ENCODE measurements at places on chromosomes 7 and 10.

DNA sequence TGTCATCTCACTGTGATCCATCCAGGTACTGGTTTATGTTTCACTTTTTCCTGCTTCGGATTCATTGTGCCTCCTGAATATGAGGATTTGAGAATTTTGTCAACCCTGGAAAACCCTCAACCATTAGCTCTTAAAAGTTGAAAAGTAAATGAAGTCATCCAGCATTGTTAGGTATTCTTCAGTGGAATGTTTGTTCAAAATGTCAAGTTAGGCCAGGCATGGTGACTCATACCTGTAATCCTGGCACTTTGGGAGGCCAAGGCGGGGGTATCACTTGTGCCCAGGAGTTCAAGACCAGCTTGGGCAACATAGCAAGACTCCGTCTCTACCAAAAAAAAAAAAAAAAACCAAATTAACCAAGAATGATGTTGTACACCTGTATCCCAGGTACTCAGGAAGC is 222.1 kb downstream of the NSUN6 start:
- DNase-seq = no peak

DNA sequence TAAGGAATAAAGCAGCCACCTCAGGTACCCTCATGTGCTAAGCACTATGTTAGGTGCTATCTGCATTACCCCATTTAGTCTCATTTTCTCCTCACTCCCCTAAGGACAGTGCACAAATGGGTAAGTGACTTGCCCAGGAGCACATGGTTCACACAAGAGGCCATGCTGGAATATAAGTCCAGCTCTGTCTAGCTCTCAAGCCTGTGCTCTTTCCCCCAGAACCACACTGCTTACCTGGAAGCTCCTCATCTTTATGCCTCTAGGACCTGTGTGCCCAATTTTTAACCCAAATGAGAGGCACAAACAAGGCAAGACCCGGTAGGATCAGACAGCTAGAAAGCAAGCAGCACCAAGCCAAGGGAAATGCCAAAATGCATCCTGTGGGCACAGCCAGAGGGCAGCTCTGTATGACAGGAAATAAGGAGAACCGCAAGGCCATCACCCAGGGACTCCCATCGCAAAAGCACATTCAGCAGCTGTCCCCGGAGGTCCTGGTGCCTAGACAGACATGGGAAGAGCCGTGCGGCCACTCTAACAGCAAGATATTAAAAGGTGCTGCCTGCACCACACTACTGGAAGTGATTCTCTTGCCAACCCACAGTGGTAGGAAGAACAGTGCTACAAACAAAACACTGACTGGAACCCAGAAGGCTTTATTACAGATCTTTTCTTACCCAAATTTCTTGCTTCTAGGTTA is 88.1 kb downstream of the GSAP start:
- no peak for DNase-seq

DNA sequence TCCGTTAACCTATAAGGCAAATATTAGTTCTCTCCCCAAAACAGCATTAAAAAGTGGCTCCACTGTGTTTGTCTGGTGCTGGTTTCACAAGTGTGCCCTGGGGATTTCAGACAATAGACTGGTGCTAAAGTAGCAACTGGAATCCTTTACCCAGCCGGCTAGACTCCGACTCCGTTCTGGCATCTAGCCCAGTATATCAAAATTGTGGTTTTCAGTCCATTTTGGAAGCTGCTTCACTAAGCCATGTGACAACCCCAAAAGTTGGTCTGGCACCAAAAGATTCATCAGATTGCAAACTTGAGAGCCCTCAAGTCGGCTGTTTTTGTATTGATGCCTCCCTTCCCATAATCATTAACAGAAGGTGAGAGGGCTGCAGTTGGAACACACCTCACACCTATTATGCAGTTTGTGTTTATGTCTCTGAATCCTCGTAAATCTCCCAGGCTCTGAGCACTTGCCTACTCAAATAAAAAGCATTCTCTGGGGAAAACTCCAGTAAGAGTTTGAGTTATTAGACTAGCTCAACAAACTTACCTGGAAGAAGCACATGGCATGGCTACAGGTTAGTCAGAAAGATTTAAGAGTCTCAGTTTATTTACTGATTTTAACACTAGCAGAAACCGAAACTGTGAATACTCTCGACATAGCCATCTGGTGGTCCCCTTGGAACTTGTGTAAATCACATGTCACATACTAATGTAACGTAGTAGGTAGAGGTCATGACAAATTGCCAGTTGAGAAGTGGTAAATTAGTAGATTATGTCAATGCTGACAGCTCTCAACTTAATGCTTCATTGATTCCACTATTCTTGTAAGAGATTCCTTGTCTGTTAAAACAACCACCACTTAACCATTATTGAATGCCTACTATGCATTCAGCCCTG is 14.8 kb upstream of the WNT16 start:
- DNase-seq = no peak

DNA sequence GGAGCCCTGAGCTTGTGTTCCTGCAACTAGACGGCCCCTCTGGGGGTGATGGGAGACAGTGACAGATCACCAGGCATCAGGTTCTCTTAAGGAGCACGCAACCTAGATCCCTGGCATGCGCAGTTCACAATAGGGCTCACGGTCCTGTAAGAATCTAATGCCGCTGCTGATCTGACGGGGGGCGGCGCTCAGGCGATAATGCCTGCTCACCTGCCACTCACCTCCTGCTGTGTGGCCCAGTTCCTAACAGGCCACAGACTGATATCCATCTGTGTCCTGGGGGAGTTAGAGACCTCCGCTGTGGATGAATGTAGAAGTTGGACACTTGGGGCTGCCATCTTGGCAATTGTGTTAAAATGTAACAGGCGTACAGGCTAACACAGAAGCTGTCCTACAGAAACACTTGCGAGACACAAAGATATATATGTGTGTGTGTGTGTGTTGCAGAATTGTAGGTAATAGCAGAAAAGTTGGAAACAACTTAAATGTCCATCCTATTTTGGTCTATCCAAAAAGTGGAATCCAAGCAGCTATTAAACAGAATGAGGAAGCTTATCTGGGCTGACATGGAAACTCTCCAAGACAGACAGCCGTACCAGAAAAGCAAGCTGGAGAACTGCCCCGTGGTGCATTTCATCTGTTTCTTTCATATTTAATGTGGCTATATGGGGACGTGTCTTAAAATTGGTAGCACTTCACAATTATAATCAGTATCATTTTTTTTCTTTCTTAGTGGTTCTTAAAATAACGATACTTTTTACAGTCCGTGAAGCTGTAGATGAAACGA is 82.8 kb downstream of the MKI67 start:
- no peak for DNase-seq

- no peak for DNase-seq
Measured at GRCh38 chr10:30786906-30787305, 157.4 kb upstream of the LYZL2 start.

DNA sequence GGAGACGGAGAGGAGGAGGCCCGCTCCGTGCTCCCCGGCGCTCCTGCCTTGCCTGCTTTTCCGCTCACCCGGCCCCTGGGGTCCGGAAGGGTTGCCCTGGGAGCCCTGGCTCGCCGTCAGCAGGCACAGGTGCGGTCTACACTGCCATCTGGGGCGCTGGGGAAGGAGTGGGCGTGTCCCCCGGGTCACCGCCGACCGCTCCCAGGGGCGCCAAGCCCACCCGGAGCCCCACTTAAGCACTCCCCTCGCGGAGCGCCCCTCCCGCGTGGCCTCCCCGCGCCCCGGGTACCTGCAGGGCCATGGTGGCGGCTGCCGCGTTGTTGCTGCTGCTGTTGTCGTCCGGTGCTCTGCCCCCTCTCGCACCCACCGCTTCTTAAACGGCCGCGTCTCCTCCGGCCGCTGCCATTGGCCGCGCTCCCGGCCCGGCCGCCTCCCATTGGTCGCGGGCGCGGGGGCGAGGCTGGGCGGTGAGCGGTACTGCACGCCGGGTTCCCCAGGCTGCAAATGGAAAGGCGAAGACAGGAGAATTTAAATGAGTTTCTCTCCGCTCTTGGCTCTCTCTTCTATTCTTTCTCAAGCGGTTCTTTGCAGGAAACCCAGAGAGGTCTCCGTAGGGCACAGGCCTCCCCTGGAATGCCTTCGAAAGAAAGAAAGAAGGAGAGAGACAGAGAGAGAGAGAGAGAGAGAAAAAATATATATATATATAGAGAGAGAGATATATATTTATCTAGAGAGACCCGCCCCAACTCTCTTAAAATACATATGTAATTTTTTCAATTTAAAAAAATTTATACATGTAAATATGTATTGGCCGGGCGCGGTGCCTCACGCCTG is at the start of gene ACBD7:
Gene ACBD7 (minus strand): TSS at position 349 of the 834 bp plus-strand sequence. CDS start 48 bp downstream, at position 301.
- peak; percentile 79 for DNase-seq

- no peak for DNase-seq
Measured at GRCh38 chr10:34713875-34714274, 101.2 kb downstream of the PARD3 start.

DNA sequence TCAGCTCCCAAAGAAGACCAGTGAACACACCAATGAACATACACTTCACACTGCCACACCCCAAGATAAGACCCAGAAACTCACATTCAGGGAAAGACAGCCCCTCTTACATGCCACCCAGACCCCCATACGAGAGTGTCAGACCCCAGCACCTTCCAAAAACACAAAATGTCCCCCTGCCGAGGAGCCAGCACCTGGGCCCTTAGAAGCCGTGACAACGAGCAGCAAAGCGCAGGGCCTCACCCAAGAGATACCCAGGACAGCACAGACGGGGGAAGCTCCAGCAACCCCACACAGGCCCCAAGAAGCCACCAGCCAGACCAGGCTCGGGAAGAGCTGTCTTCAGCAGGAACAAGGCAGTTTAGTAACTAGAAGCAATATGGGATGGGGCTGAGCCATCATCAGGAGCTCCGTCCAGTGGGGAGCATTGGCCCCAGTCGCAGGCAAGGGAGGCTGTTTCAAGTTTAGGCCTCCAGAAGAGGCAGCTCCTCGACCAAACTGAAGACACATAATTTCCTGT is 243.6 kb downstream of the PTPRN2 start:
- DNase-seq = no peak

DNA sequence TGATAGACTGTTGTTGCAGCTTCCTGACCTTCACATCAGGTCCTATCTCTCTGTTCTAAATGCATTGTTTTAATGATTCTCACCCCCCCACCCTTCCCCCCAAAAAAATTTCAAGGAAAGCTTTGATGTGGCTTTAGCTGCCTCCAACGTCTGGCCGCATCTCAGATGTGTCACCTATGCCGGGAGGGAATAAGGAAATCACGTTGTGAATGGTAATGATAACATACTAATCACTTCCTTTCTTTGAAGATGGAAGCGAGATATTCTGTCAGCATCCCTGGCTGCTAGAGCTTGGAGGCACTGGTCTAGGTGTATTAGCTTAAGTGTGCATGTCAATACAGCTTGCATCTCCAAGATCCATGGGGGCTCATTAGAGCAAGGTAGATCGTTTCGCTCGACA is 89.6 kb downstream of the VTI1A start:
- no peak for DNase-seq

DNA sequence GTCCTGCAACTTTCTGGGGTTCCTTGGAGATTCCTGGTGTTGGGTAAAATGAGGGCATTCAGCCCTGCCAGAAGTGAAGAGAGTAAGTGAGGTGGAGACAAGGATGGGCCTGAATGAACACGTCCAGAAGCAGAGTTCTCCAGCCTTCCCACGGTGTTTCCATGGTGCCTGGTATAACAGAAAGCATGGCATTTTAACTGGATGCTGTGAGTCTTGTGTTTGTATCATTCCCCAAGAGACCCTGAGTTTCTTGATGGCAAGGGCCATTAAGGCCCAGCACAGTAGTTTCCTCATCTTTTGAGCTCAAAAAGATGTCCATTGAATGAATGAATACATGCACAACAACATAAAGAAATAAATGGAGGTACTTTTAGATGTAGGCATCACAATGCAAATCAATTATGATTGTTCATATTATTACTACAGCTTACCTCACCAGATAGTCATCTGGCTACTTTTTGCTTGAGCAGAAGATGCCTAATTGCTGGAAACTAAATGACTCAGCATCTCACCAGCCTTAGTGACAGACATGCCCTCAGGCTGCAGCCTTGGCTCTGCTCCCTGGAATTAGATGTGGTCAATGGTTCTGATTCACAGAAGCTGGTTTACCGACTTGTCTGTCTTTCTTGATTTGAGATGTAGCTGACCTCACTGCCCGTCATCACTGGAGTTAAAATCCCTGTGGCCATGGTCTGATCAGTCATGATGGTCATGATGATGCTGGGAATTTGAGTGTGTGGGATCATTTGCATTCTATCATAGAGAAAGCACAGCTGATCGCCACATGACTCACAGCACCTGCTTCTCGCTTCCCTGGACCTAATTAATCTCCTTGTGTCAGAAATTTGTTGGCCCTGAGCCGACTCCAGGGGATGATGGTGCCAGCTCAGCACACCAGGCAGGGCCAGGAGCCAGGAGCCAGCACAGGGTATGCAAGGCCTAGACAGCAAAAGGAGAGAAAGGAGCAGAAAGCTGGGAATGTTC is 83.9 kb downstream of the CXCL12 start:
- no peak for DNase-seq

GRCh38 chr7:82375713-82376112 is 67.9 kb downstream of the CACNA2D1 start:
- DNase-seq = no peak

DNA sequence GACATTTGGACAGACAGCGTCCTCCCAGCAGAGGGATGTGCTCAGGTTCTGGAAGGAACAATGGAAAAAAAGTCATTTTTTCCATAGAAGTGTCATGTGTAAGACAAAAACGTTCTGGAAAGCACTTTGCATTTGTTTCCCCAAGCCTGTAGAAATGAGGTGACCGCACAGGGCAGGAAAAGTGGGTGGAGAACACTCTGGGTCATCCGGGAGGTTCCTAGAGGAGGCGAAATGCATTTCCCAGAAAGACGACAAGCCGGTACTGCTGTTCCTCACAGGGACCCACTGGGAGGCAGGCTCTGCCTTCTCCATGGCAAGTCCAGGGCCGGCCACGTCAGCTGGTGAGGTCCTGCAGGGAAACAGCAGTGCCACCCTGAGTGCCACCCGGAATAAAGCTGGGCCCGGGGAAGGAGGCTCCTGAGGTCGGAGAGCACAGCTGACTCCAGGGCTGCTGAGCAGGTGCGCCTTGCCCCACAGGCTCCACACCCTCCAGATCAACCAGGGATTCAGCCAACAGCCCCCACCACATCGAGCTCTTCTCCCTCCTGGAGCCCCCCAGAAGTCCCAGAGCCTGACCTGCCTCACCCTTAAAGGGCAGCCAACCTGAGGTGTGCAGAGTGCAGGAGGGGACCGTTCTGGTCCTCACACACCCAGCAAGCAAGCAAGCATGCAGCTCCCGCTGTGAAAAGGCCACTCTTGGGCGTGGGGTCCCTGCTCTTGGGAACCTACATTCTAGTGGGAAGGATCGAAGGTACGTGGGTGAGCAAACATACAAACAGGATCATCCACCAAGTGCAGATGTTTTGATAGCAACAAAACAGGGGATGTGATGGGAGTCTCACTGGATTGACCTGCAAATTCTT is 28.8 kb upstream of the INPP5A start:
- no peak for DNase-seq

Measured in putamen (tissue), 1 donor.